ENCODE measurements at places on chromosomes 16 and 17.

DNA sequence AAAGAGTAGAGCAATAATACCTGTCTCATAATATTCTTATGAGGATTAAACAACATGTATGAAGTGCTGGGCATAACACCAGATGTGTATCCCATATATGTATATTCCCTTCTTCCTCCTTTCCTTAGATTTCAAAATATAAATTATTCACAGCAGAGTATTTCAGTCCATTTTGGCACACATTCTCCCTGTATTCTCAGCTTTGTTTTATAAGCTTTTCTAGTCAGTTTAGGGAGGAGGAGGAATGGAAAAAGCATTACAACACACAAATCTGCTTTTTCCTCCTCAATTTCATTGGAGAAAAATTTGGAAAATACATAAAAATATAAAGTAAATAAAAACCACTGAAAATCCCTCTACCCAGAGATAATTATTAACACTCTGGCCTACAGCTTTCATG, 46.6 kb upstream of the CORO6 start:
- no peak for DNase-seq

- DNase-seq = no peak
Observed at GRCh38 chr16:85486256-85486915, 126.7 kb upstream of the GSE1 start.

GRCh38 chr17:33769066-33769465, 476.0 kb upstream of the ASIC2 start:
- no peak for DNase-seq

- no peak for DNase-seq
Observed at GRCh38 chr17:82383411-82383810, 11.8 kb downstream of the UTS2R start.

Measured in stimulated activated CD8-positive, alpha-beta memory T cell treated with anti-CD3 and anti-CD28 coated beads, Interleukin-7, amount 100 ng/mL, for 1 hour (primary cell).